ENCODE measurements at places on chromosomes 5 and 9.

- DNase-seq, result peak; percentile 55
Measured at GRCh38 chr5:58188262-58188651, 271.6 kb downstream of the PLK2 start.

- DNase-seq, result no peak
Measured at GRCh38 chr5:9387879-9388278, 158.0 kb downstream of the SEMA5A start.

DNA sequence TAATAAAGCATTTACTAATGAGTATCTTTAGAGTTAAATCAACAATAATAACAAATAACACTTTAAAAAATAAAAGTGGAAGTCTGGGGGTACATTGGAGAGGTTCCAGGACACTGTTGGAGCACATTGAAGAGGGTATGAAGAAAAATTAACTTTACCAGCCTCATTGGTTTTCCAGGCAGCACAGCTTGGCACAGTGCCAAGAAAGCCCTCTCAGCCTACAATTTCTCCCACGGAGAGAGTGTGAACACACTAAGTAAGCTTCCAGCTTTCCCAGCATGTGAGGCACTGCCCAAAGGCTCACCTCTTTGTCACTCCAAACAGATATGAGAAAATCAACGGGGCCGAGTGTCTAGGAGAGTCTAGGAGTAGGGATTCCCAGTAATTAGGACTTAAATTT is 1912.8 kb upstream of the NUDT12 start:
- no peak for DNase-seq

- DNase-seq, result no peak
Measured at GRCh38 chr5:176929654-176930053, 30.5 kb upstream of the HK3 start.

DNA sequence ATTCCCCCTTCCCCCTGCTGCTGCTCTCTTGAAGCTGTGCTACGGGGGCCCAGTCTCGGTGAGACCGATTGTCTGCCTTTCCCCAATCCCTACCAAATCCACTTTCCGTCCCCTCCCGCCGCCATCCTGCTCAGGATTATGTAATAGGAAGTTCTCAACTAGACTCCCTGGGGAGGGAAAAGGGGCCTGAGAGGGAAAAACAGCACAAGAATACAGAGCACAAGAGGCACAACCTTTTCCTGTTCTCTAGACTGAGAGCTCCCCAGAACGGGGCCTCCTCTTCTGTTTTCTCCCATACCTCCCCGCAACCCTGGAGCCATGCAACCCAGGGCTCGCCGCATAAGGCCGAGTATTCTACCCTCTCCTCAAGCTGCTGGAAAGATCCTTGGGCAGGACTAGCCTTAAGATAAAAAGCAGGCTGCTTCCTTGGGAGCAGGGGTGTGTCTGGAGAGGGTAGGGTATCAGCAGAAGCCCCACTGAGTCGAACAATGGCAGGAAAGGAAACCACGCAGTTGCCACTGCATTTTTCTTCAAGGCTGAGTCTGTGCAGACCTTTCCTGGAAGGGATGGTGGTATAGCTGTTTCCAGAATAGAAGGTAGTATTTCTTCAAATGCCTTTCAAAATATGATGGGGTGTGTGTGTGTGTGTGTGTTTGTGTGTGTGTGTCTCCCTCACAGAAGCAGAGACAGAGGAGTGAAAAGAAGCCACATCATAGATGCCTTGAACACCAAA is 12.9 kb downstream of the MYORG start:
- DNase-seq, result no peak

- no peak for DNase-seq
Measured at GRCh38 chr5:64458948-64459347, 46.9 kb upstream of the RGS7BP start.

GRCh38 chr9:89464300-89464901 is 33.5 kb downstream of the SEMA4D start:
- DNase-seq, result no peak
